ENCODE measurements at places on chromosomes 7 and 10.

GRCh38 chr10:16999665-17000451 is 129.8 kb downstream of the CUBN start:
- no peak for DNase-seq

DNA sequence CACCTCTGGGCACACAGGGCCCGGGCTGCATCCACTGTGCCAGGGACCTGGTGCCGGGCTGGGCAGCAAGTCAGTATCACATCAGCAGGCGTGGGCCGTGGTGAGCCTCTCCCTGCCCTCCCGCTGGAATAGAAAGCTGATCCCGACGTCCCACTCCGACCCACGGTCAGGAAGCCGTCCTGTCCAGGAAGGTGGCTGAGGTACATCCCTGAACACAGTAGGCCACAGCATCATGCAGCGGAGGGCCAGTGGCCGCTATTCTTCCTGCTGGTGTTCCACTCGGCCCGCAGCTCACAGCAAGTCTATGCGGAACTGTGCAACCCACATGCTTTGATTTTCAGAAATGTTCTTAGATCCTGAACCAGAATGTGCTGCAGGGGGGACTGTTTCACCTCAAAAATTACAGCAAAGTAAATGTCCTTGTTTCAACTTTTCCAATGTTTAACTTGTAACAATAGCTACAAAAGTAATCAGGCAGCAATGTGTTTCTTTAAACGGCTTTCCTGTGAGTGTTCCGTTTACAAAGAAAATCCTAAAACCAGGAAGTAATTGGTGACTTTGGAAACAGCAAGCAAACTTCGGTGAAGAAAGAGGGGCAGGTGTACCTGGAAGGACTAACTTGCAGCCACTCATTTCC is 676 bp upstream of the GPR146 start:
- DNase-seq, result no peak

GRCh38 chr10:60189861-60190475 is 199.7 kb downstream of the ANK3 start:
- no peak for DNase-seq

- DNase-seq, result peak; percentile 27
These were observed 13.2 kb upstream of the FRMPD2 start for GRCh38 chr10:48287417-48288391.

GRCh38 chr7:20218279-20218678 is 1.1 kb upstream of the MACC1 start:
- no peak for DNase-seq

DNA sequence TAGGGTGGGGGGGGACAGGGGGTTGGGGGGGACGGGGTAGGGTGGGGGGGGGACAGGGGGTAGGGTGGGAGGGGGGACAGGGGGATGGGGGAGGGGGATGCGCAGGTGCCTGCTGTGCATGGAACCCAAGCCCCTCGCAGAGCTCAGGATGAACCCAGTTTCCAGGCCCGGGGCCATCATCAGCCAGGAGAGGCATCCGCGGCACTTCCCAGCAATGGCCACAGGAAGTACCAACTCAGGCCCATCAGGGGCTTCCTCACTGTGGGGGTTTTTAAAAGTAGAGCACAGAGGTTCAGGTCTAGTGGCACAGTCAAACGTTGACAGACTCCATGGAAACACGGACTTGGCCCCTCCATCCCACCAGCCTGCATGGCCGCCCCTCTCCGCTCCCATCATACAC is 172.7 kb downstream of the DIP2C start:
- no peak for DNase-seq

DNA sequence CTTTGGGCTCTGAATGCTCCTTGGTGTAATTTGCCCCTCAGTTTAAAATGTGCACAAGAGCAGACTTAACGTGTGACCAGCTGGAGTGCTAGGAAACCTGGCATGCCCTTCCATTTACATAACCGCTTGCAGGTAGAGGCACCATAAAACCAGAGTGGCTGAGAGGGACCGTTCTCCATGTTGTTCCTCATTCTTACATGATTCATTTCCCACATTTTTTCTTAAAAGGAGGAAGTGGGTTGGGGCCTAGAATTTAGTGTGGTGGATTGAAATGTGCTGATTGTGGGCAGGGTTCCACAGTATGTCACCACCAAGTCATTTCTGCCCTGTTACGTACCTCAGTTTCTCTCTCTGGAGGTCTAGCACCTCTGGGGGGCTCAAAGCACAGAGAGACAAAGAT is 375.8 kb upstream of the VSTM2A start:
- no peak for DNase-seq

DNA sequence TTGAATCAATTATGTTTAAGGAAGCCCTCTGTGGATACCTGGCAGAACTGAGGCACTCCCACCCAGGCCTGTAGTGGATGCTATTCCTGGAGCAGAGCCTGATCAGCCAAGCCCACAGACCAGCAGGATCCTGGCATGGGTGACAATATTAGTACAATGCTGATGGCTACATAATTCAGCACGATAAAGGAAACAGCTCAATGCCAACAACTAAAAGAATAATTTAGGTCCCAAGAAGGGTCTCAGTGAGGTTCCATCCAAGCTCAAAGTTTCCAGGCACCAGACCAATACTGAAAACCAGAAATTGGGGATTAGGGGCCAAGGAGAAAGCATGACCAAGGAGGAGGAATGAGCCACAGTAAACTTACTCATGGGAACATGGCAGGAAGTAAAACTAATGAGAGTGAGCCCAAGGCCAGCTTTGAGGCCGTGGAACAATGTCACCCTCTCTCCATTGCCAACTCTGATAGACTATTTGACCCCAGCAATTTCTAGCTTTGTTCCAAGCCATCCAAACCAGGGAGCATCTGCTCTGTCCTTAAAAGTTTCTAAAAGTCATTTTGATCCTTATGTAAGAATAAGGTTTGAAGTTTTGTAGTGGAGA is 1082.4 kb downstream of the KCNMA1 start:
- no peak for DNase-seq

DNA sequence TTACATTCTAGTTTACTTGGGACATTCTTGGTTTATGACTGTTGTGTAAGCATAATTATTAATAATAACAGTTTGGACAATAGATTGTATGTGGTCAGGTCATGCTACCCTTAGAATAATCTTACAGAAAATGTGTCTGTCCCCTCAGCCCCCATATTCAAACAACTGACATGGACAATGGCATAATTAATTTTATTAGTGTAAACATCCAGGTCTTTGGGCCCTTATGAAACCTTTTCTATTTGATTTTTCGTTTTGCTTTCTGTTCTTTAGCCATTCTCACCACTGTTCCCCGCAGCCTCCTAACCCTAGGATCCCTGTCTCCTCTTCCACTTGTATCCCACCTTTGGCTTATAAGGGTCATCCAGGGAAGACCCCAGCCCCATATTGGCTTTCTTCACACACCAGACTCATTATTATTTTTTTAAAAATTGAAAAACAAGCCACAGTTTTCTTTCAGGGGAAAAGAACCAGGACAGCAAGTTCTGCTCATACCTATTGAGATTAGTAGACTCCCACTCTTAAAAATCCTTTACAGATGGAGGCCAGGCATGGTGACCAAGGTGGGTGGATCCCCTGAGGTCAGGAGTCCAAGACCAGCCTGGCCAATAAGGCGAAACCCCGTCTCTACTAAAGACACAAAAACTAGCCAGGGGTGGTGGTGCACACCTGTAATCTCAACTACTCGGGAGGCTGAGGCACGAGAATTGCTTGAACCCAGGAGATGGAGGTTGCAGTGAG is 11.5 kb downstream of the VIM start:
- no peak for DNase-seq

GRCh38 chr10:13684252-13684791 is 97.6 kb downstream of the PRPF18 start:
- peak; percentile 3 for DNase-seq

DNA sequence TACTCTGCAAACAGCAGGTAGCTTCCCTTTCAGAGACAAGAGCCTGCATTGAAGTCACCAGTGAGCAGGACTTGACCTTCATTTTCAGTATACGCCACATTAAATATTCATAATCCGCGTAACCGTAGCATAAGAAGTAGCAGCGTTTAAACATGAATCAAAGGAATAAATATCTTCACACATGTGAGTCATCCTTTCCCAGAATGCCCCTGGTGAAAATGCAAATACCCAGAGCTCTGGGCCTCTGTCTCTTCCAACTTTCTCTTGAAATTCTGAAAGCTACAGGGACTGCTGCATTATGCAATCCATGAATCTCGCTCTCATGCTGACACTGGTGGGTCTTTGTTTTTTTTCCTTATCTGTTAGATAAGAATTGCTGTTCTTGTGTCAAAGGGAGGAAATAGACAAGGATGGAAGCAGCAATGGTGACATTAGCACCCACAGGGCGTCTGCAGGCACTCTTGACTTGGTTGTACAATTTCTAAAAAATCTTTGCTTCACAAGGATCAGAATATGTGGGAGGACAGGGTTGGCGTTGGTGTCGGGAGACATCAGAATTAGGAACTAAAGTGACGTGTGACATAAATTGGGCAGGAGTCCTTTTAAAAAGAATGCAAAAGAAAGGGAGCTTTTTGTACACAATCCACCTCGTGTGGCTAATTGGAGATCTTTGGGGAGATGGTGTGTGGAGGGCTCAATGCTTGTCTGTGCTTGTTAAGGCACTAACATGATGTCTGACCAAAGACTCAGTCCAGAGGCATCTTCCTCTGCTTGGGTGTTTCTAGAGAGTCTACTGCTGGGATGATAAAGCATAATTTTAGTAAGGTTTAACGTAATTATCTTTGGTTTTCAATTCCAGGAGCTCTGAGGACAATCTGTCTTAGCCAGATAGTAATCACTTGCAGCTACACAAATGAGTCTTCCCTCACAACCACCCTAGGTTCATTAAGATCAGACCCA is 390.3 kb downstream of the KCNMA1 start:
- DNase-seq, result no peak

GRCh38 chr7:142760071-142760642 is 10.6 kb upstream of the PRSS2 start:
- DNase-seq, result no peak

GRCh38 chr7:98571986-98572385 is 45.1 kb upstream of the NPTX2 start:
- DNase-seq, result no peak

DNA sequence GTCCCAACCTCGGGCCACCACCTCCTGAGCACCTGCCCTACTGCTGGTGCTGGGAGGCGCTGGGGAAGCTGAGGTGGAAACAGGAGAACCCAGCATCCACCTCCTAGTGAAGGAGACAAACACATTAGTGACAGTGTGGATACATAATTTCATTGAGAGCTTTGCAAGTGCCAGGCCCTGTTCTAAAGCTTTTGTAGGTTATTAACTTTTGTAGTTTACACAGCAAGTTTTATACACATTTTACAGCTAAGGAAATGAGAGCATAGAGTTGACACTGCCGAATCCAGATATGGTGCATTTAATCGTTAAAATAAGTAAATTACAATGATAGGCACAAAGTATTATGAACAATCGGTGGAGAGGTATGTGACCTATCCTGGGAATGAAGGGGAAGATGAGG is 466.1 kb upstream of the C7orf33 start:
- no peak for DNase-seq

GRCh38 chr7:51024867-51025266 is 242.2 kb upstream of the GRB10 start:
- no peak for DNase-seq

GRCh38 chr7:6636741-6637543 is at the start of gene ZNF316:
TSS of gene ZNF316 (plus strand) at chr7:6637318. CDS start at chr7:6642410, 5,092 bp downstream.
- no peak for DNase-seq

- DNase-seq, result no peak
These were observed 623.2 kb downstream of the CCSER2 start for GRCh38 chr10:84951616-84952015.

DNA sequence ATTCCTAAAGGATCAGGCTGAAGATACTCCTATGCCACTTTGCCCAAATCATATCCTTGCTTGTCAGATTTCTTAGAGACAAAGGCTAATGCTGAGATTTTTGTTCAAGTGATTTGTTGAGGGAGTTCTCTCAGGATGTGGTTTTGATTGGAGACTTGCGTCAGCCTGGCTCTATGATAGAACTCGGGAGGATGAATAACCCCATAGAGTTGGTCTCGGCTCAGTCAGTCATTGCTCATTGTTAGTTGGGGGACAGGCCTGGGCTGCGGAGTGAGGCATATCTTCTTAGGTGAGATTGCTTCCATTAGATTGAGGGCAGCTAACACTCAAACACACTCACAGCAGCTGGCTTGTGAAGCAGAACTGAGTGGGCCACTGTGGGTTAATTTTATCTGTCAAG is 203.4 kb downstream of the KIF20B start:
- no peak for DNase-seq

DNA sequence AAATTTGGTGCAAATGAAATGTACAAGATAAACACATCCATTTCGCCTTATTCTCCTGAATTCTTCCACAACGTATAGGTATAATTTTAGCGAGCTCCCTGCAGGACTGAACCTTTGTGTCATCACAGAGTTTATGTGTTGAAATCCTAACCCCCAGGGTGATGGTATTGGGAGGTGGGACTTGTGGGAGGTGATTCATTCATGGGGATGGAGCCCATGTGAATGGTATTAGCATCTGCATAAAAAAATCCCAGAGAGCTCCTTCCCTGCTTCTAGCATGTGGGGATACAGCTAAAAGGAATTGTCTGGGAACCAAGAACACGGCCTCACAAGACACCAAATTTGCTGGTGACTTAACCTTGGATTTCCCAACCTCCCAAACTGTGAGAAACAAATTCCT is 741.4 kb upstream of the VSTM2A start:
- no peak for DNase-seq

GRCh38 chr7:143492799-143493739 is 15.4 kb downstream of the TAS2R41 start:
- DNase-seq, result no peak

DNA sequence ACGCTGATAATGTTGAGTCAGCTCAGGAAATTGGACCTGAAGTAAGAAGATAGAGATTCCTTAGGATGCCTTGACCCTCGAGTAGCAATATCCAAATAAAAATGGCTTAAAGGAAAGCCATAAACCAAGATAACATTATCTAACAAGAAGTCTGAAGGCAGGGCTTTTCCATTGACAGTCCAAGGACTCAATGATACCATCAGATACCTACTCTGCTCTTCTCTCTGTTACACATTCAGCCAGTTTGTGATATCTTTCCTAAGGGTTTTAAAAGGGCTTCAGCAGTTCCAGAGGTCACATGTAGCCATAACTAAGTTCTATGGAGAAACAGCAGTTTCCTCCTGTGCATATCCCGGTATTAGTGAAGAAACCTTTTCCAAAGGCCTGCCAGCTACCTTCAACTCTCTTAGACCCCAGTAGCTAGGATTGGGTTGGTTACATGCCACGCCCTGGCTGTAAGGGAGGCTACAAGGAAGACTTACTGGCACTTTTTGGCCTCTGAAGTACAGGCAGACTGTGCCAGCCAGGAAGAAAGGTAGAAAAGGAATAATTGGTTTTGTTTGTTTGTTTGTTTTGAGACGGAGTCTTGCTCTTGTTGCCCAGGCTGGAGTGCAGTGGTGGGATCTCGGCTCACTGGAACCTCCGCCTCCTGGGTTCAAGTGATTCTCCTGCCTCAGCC is 10.6 kb downstream of the SHLD2 start:
- DNase-seq, result no peak

Measured in NCI-H2029 treated with DMSO at 0.1 percent for 48 hours (cell line).